ENCODE measurements at places on chromosomes 3 and 15. TPM values are rescaled to one million over a fixed set of nuclear protein-coding genes. Genes with fewer than 3 reads are reported as not detected.
A peak's percentile ranks its signal among the peaks of the same experiment; 100 is the strongest.

GRCh38 chr3:189914799-189915198, 205.9 kb downstream of the P3H2 start:
- H3K4me1 ChIP-seq, result no peaks in the 10 kb centered on the region
- no peak overlapping the region for H3K27ac ChIP-seq
- no peak overlapping the region for H3K4me3 ChIP-seq
- peaks cover 9% of the 10 kb centered on the region for H3K27me3 ChIP-seq

The CHST13 gene
- total RNA-seq, result not detected

The DUOXA2 gene
- not detected for total RNA-seq

The GLDN gene
- not detected for total RNA-seq

GRCh38 chr3:40752492-40752891, 227.7 kb downstream of the ZNF621 start:
- H3K4me3 ChIP-seq, result no peak overlapping the region
- DNase-seq, result no peak
- no peaks in the 10 kb centered on the region for H3K36me3 ChIP-seq
- H3K4me1 ChIP-seq, result no peaks in the 10 kb centered on the region

DNA sequence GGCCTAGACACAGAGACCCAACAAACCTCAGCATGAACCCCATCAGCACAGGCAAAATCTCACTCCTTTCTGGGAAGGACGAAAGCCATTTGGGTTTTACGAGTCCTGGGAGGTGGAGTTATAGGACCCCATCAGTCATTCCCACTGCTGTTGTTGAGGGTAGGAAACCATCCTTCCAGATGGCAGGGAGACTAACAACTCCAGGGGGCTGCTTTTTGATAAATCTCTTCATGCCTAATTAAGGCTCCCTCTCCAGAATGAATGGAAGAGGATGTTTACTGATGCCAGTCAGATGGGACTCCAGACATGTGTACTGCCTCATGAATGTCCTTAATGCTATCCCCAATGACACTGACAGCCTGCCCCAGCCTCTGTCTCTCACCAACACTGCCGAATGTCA, 75.3 kb downstream of the ST8SIA2 start:
- H3K27ac ChIP-seq, result no peak overlapping the region
- peaks cover 5% of the 10 kb centered on the region for H3K27me3 ChIP-seq
- H3K36me3 ChIP-seq, result no peaks in the 10 kb centered on the region
- DNase-seq, result no peak

- no peaks in the 10 kb centered on the region for H3K4me1 ChIP-seq
- H3K27me3 ChIP-seq, result peaks cover 11% of the 10 kb centered on the region
- no peak overlapping the region for H3K27ac ChIP-seq
- H3K36me3 ChIP-seq, result no peaks in the 10 kb centered on the region
- no peak for DNase-seq
- no peak overlapping the region for H3K4me3 ChIP-seq
Measured at GRCh38 chr3:11953350-11953749, 50.8 kb upstream of the SYN2 start.

- no peak overlapping the region for H3K4me3 ChIP-seq
- peaks cover 7% of the 10 kb centered on the region for H3K4me1 ChIP-seq
- H3K27me3 ChIP-seq, result no peaks in the 10 kb centered on the region
- no peak overlapping the region for H3K27ac ChIP-seq
Measured at GRCh38 chr15:77228828-77229227, 157.9 kb upstream of the TSPAN3 start.

- H3K36me3 ChIP-seq, result peaks cover 22% of the 10 kb centered on the region
- peaks cover 50% of the 10 kb centered on the region for H3K4me1 ChIP-seq
- DNase-seq, result peak; percentile 64
- no peaks in the 10 kb centered on the region for H3K27me3 ChIP-seq
- H3K4me3 ChIP-seq, result peak overlapping the region; percentile 87
Measured at GRCh38 chr15:79897701-79898113, 893 bp upstream of the MTHFS start.

DNA sequence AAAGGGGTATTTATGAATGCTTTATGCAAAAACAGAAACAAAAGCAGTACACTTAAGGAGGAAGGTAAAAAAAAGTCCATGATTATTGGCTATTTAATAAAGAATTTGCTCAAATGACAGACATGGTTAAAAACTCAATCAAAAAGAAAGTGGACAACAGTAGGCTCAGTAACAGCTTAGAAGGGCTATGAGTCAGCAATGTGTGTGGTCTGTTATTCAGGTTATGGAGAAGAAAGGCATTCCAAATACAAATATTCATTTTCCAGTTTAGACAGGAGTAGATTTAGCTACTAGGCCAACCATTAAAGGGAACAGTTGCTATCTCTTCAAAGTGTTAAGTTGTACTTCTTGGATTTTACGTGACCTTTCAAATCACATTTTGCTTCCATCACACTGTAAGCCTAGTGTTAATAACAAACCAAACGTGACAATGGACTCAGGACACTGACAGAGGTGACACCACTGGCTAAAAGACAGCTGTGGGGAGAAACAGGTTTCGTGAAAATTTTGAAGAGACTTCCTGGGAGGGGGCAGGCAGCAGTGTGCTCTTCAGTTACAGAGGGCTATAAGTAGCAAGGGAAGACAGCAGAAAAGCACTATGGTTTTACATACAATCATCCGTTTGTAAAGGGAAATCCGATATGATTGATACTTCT, 41.7 kb upstream of the MYO5C start:
- no peaks in the 10 kb centered on the region for H3K27me3 ChIP-seq
- H3K4me3 ChIP-seq, result no peak overlapping the region
- H3K4me1 ChIP-seq, result peaks cover 12% of the 10 kb centered on the region
- peak overlapping the region; percentile 29 for H3K27ac ChIP-seq

DNA sequence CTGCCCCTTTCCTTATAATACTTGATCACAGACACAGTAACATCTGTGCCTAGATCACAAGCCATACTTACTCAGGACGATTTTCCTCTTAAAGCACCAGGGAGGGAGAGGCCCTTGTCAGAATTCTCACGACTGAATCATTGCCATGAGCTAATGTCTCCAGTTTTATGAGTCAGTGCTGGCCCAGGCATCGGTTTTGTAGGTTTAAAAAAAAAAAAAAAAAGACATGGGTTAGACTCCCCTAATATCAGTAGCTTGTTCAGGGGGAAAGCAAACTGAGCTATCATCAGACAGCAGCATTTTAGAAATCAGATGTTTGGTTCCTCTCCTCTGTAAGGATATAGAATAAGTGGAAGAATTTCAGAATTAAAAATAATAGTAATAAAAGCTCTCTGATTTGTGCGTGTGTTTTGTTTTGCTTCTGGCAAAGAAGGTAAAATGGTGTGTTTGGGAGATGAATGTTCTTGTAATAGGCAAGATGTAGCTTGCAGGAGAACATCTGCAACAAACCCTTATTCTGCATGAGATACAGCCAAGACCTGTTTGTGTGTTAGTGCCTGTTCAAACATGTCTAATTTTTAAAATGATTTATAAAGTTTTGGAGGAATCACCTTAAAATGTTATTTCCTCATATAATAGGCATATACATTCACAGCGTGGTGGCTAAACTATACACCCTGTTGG, 193.6 kb downstream of the TP63 start:
- no peaks in the 10 kb centered on the region for H3K4me1 ChIP-seq
- no peak overlapping the region for H3K27ac ChIP-seq
- peaks cover 3% of the 10 kb centered on the region for H3K27me3 ChIP-seq
- no peak for DNase-seq
- H3K36me3 ChIP-seq, result no peaks in the 10 kb centered on the region

All from activated CD4-positive, alpha-beta memory T cell treated with anti-CD3 and anti-CD28 coated beads for 36 hours (primary cell).